ENCODE measurements at places on chromosomes 16 and 17.

GRCh38 chr17:80152081-80152702, 5.3 kb upstream of the EIF4A3 start:
- DNase-seq, result no peak

GRCh38 chr16:35188288-35189155, 1729.1 kb downstream of the TP53TG3F start:
- peak; percentile 4 for DNase-seq

DNA sequence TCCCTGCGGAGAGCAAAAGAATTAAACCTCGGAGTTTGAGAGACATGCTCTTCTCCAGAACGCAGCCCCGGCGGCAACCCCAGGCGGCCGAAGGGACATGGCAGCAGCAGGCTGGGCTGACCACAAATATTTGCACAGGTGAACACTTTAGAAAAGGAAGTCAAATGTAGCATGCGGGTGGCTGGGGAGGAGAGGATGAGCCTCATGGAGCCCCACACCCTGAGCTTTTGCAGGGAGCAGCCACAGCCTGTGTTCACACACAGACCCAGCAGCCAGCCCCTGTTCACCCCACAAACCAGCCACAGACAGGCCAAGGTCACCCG, 17.8 kb downstream of the HS3ST6 start:
- DNase-seq, result no peak

GRCh38 chr17:20244671-20245070, 222.7 kb downstream of the LGALS9B start:
- no peak for DNase-seq

DNA sequence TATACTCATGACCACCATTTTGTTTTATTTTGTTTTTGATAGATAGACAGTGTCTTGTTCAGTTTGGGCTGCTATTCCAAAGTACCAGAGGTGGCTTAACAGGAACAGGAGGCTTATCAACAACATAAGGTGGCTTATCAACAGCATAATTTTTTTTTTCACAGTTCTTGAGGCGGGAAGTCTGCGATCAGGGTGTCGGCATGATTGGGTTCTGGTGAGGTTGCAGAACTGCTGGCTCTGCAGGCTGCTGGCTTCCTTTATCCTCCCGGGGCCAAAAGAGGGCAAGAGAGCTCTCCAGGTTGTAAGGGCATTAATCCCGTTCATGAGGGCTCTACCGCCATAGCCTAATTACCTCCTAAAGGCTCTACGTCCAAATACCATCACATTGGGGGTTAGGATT, 11.8 kb upstream of the HSD17B2 start:
- no peak for DNase-seq

DNA sequence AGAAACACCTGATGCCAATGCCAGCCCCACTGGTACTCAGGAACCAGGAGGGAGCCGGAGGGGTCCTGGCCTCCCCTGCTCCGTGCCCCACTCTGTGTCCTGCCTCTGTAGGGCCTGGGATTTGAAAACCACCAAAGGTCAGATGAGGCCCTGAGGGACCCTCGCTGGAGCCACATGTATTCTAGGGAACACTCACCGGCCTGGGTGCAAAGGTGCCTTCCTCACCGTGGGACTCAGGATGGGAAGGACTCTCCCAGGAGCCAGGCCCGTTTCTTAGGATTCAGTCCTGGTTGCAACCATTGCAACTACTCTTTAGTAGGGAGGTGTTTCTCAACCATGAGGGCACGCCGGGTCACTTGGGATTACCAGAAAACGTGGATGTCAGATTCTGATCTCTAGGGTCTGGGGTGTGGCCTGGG, 74.6 kb downstream of the N4BP1 start:
- DNase-seq, result no peak

- DNase-seq, result peak; percentile 42
Measured at GRCh38 chr17:58666858-58667267, 25.0 kb downstream of the TEX14 start.

DNA sequence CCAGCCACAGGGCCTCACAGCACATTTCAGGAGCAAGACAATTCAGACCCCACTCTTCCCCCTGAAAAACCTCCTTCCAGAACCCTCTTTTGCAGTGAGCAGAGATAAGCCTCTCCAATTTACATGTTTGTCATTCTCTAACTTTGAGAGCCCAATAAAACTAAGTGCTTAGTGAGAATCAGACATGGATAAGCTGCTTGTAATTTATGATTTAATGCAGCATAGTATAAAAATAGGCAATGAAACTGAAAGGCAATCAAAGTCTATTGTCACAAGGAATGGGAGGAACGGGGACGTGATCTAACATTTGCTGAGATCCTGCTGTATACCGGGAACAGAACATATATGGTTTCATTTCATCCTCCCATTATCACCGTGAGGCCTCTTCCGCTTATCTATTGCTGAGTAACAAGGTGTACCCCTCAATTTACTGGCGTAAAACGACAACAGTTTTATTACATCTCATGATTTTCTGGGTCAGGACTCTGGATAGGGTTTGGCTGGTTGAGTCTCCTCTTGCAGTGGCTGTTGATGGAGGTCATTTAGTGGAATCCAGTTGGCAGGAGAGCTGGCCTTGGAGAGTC, 597.4 kb downstream of the MAF start:
- no peak for DNase-seq

DNA sequence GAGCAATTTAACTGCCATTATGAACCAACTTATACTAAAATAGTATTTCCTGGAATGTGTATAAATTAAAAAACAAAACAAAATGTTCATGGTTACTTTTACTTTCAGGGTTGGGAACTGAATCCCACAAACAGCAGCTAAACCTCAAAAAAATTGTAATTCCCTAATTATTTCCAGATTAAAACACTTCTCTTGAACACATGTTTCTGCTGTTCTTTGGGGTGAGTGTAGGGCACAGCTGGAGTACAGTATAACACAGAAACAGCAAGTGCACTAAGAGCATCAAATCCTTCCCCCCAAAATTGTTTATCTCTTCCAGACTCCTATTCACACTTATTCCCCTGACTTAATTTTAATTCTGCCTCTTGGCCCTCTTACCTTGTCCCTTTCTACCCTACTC, 56.4 kb downstream of the KANSL1 start:
- DNase-seq, result no peak

GRCh38 chr16:3690470-3690928, 26.8 kb downstream of the TRAP1 start:
- DNase-seq, result peak; percentile 57

DNA sequence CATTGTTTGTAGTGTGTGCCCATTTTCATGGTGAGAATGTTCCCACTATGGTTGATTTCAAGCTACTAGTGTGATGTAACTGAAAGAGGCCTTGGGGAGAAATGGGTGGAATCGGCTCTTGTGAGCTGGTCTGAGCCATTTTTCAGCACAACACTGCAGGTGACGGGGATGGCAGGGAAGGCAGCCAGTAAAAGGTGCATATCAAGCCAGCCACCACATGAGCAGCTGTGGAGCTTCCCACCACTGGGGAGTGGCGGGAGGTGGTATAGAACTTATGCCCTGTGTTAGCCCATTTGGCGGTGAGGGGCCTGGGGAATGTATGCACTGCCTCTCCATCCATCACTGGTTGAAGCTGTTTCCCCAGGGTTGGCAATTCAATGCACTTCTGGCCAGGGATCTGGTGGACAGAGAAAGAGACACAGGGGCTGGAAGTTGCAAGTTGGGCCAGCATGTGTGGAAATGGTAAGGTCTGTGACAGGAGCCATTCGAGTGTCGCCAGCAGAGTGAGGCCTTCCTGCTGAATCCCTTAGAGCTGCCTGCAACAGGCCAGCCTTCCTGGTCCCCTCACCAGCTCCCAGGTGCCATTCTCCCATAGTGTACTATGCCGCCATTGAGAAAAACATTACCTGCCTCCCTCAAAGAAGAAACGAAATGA, 31.7 kb upstream of the BRD7 start:
- DNase-seq, result no peak

DNA sequence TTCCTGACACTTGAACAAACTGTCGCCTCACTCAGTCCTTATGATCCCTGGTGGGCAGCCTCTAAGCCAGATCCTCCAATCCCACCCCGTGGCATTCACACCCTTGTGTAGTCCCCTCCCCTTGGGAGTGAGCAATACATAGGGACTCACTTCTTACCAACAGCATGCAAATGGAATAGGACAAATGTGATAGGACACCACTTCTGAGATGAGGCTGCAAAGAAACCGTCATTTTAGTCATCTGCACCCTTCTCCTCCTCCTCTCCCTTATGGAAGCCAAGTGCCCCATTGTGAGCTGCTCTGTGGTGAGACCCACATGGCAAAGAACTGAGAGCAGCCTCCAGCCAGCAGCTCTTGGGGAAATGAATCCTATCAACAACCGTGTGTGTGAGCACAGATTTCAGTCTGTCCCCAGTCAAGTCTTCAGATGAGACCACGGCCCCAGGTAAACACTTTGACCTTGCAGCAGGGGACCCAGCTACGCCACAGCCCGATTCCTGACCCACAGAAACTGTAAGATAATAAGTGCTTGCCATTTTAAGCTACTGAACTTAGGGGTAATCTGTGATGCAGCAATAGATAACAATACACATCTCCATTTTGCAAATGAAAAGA, 46.9 kb downstream of the ZFHX3 start:
- no peak for DNase-seq

DNA sequence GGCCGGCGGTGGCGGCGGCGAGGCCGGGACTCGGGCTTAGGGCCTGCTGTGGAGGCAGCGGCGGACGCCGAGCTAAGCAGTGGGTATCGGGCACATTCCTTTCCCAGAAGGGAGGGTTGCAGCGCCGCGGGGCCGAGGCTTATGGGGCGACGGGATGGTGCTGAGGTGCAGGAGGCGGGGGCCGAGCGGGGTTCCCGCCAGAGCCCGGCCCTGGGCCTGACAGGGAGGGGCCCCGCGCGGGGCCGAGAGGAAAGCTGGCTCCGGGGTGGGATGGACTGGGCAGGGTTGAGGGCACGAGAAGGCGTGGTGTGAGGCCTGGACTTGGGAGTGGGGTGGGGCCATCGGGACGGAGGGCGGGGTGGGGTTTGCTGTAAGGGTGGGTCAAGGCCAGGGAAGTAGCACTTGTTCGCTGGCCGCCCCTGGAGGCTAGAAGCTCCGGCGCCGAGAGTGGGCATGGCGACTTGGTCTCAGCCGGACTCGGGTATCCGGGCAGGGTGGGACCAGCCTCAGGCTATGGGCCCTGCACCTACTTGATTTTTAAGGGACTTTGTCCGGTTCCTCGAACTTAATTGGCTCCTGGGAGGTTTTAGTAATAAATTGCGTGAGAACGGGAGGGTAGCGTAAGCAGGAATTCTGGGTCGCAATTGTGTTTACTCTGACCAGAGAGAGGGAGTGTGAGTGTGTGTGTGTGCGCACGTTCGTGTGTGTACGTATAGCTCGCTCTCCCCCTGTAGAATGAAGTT, 396 bp downstream of the NFE2L1 start:
- DNase-seq, result peak; percentile 80

GRCh38 chr17:67322042-67322787, 44.2 kb downstream of the PSMD12 start:
- DNase-seq, result no peak

GRCh38 chr17:41464173-41464572, 3.0 kb downstream of the KRT32 start:
- no peak for DNase-seq

DNA sequence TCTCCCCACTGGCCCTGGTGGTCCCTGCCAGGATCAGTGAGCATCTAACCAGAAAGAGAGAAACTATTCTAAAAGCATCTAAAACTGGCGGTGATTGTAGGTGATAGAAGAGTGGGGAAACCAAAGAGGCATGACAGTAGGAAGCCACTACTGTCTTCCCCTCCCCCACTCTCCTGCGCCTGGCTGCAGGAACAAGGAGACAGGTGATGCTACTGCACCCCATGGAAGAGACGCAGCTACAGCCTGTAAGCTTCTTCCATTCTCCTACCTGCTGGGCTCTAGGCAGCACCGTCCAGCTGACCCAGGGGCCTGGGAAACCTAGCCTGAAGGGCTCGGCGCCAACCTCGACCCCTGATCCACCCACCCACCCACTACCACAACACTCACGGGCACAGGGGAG, 32.4 kb upstream of the CSNK2A2 start:
- no peak for DNase-seq

DNA sequence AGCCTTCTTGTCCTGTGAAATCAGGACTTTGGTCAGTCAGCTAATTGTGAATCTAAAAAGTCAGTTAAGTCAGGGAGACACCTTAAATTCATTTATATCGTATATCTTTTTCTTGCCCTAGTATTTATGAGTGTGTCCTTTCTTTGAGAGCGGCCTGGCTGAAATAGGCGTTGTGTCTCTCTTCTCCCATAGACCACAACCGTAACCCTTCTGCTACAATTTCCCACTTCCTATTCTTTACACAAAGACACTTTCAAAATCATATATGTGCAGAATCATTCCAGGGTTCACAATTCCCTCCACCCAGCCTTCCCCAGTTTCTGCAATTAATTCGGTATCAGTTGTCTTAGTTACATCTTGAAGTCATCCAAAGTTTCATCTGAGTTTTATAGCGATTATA, 14.0 kb upstream of the COTL1 start:
- DNase-seq, result no peak

- no peak for DNase-seq
Measured at GRCh38 chr16:8611886-8612600, 9.5 kb upstream of the METTL22 start.

DNA sequence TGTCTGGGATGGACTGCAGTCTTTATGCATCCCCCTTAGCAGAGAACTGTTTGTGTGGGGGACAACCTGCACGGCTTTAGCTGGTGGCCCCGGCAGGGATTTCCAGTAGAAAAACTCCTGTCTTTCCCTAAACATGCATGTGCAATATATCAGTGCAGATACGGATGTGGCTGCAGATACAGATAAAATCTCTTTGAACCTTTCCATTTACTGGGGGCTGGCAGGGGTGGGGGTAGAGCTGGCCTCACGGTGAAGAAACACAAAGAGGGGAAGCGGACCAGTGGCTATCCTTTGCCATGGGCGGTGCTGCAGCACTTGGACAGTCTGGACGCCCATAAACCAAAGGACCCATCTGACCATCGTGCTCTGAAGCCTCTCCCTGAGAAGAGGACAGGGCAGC, 201.3 kb downstream of the ZFHX3 start:
- DNase-seq, result no peak

- DNase-seq, result peak; percentile 2
Measured at GRCh38 chr16:66357523-66357928, 9.0 kb upstream of the CDH5 start.

- DNase-seq, result no peak
Measured at GRCh38 chr16:50390914-50391716, 22.3 kb upstream of the BRD7 start.

DNA sequence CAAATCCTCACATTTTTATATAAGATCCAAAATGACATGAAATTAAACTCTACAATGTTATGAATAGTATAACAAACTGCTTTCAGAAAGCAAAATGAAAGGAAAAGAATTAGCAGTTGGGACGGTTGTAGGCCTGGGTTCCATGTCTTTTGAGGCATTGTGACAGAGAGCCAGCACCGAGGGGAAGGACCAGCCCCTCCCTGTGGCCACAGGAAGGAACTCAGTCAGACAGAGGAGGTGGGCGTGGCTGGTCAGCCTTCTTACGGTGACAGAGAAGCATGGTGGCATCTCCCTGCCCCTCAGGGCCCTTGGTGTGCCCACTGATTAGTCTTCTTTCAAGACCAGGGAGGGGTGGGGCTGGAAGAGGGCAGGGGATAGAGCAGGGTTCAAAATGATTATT, 5.7 kb downstream of the ZNF319 start:
- peak; percentile 4 for DNase-seq

DNA sequence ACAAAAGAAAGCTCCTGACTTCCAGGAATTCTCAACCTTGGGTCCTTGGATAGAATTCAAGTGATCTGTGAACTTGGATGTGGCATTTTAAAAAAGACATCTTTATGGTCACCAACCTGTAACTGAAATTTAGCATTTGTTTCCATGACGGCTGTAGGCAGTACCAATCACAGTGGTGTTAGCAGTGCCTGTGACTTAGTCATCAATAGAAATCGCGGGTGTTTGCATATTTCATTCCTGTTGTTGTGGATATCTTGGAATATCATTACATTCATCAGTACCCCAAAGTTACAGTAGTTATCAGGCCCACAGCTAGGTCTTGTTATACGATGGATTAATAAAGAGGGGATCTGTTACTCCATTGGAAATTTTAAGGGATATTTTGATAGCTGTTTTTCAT, 81.6 kb downstream of the CMIP start:
- DNase-seq, result no peak

Measured in GDM1 (cell line).